ENCODE measurements at places on chromosomes 4 and X.
A peak's percentile ranks its signal among the peaks of the same experiment; 100 is the strongest.

DNA sequence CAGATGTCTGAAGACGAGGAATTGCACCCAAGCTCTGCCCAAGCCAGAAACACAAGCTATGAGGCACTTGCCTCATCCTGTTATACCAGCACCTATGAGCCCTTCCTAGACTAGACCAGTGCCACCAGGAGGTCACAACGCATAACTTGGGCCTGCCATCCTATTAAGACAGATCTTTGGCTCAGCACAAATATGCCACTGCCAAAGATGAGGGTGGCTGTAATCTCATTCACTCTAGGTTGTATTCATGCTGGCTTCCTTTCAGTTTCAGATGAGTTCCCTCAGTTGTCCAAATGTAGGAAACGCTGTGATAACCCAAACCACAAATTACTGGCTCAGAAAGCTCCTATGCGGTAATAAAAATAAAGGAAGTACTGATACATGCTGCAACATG lies 76.5 kb upstream of the CITED1 start:
- DNase-seq, result no peak

DNA sequence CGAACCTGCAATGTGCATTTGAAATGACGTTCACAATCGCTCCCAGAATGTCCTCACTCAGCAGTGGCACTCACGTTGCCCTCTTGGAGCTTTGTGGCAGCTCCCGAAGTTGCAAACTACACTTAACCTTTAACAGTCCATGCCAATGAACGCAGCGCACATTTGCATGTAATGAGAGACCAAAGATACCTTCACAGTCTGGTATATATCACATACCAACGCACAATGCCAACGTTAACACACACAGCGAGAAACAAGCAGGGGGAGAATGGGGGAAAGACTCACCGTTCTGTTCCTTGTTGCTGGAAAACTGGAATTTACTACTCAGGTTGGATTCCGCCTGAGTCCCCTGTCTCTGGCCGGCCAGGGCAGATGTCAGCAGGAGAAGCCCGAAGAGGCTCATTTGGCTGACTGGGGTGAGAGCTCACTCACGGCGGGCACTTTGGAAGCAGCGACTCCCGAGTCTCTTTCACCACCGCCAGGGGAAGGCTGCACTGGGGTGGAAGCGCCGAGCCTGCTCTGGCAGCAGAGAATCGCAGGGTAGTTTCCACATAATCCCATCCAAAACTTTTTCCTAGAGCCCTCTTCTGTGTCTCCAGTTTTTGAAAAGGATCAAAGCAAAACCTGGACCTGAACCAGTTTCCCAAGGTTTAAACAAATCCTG lies 966 bp downstream of the PDGFC start:
- DNase-seq, result no peak

DNA sequence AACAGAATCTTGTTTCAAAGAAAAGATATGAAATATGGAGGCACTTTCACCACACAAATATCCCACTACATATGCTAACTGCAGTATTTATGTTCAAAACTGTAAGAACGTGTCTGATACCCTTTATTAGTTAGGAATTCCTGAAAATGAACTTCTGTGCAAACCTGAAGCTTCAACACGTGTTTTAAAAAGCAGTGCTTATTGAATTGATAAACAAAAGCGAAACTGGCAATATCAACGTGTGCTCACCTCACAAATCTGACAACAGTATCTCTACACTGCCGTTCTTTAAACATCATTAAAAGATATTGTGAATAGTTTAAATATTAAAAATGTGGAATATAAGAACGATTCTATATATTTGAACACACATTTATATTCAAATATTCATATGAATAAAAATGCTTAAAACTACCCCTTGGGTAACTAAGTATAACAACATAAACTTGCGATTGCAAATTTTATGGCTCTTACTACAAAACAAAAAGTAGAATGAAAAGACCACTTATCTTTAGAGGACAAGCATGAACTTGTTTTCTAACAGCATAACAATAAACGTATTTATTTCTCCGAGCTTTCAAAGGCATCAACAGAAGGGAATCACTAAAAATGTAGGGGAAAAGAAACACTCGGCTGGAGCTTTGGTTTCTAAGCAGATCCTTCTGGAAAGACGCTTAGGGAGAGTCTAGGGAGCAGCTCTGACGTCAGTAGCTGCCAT lies at the start of gene LRP2BP:
Gene LRP2BP (minus strand): TSS at position 687 of the 718 bp plus-strand sequence. CDS start 17,738 bp downstream, outside the sequence.
- peak; percentile 21 for DNase-seq

- no peak for DNase-seq
Measured at GRCh38 chr4:98383431-98384106, 122.4 kb downstream of the RAP1GDS1 start.

DNA sequence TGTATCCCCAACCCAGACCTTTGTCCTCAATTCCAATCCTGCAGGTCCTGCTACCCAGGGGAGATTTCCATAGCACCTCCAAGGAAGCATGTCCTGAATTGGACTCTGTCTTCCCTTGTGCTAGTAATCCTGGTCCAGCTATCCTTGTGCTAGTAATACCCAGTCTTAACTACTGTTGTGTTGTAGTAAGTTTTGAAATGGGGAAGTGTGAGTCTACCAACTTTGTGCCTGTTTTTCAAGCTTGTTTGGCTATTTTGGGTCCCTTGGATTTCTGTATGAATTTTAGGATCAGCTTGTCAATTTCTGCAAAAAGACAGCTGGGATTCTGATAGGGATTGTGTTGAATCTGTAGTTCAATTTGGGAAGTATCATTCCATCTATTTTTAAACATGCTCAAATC lies 51.4 kb downstream of the CD99L2 start:
- DNase-seq, result no peak

DNA sequence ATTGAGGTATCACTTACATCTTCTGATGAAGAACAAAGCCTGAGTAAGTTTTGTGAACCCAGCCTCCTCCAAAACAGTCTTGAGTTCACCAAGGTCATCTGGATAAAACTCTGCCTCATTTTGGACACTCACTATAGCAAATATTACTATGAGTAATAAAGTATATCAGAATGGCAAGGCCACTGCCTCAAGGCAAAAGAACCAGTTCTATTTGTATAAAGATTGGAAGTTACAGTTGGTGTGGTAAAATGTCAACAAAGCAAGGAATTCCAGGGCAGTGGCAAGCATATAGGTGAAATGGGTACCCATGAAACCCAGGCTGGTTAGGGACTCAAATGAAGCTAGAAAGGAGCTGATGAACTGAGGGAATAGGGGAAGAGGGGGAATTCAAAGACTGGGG lies 2.4 kb upstream of the ARHGEF6 start:
- DNase-seq, result no peak

All from central memory CD4-positive, alpha-beta T cell (primary cell).